ENCODE measurements at places on chromosomes 16 and 17.

- peak; percentile 53 for DNase-seq
Observed at GRCh38 chr17:36131421-36131820, 27.8 kb downstream of the CCL4 start.

GRCh38 chr16:83606486-83607030 is 201.2 kb upstream of the HSBP1 start:
- no peak for DNase-seq

GRCh38 chr16:78900044-78900811 is 700.3 kb downstream of the MAF start:
- no peak for DNase-seq

- no peak for DNase-seq
Observed at GRCh38 chr17:80835816-80836657, 155.6 kb upstream of the CHMP6 start.

GRCh38 chr16:50367777-50368409 is 895 bp downstream of the BRD7 start:
- peak; percentile 51 for DNase-seq

DNA sequence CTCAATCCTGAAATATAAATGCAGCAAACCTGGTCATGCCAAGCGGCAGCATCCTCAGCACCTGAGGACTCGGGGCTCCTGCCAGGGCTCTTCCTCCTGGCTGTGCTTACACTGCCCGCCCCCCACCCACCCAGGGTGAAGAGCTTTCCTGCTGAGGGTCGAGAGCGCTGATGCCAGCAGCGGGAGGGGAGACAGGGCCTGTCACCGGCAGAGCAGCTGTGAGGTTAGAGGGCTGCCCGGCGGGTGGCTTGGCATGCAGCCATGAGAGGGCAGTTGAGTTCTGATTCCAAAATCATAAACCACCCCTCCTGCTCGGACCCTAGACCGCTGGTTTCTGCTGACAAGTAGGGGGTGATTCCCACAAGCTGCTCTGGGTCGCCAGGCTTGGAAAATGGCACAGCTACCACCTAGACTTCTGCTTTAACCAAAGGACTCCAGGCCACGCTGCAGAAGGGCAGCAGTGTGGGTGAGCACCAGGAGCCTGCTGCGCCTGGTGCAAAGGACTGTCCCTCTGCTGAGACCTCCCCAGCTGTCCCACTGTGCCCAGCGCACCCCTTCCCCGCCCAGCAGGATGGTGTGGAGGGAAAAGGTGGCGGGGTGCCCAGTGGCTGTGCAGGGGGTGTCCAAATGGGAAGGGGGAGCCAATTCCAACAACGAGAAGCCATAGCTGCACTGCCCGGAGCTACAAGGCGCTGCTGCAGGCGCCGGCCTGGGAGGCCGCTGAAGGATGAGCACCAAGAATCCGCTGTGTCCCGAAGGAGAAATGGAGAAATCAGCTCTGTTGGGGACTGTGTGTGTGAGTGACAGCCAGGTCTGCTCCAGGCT is 26.6 kb downstream of the MXRA7 start:
- no peak for DNase-seq

DNA sequence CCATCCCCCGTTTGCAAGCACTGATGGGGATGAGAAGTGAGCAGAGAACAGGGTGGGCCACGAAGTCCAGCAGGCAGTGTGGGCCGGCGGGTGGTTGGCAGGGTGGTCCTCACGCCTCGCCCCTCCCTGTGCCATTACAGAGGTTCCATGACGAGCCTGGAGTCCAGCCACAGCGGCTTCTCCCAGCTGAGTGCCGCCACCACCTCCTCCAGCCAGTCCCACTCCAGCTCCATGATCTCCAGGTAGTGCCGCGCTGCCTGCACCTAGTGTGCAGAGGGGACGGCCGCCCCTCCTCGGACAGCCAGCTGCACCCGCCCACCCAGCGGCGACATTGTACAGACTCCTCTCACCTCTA is 73.0 kb downstream of the SEC14L1 start:
- DNase-seq, result no peak

GRCh38 chr16:88527186-88527936 is 42.8 kb upstream of the ZC3H18 start:
- no peak for DNase-seq

DNA sequence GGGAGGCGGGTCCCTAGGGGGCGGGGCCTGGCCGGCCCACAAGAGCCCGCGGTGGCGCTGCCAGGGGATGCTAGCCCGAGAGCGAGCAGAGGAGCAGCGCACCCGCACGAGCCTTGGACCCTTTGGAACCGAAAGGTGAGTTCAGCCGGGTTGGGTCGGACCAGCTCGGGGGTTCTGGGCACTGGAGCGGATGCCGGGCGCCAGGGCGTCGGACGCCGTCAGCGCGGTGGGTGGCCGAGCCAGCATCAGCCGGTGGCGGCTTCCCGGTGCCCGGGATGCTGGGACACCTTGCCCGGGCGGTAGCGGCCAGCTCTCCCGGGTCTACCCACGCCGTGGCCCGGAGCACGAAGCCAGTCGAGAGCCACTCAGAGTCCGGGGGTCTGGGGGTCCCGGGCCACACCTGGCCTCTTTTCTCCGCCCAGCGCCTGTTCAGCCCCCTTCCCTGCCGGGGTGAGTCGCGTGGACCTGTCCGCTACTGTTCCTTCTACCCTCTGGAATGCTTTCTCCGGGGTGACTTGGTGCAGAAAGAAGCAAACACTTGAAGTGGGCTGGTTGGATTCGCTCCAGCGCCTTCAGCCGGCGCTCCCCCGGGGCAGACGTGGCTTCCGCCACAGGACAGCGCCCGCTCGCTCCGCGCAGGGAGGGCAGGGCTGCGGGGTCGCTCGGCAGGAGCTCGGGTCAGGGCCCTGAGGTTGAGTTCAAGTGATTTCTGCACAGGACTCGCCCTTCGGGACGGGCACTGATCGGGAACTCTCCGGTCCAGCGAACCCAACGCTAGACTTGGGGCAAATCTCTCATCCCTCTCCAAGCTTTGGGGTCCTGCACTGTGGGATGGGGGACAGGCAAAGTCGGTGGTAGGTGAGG is at the start of gene SCNN1G:
Gene SCNN1G (plus strand): TSS at position 67 of the 864 bp plus-strand sequence. CDS start 3,527 bp downstream, outside the sequence.
- DNase-seq, result no peak
